AG10803 (cell line): ENCODE measurements at places on chromosomes 6 and 20.

GRCh38 chr6:150544793-150545192 lies 54.9 kb upstream of the PLEKHG1 start:
- no peak for DNase-seq

GRCh38 chr6:141561154-141561553 lies 571.6 kb upstream of the GJE1 start:
- DNase-seq, result no peak

- DNase-seq, result no peak
Observed at GRCh38 chr20:56217829-56218228, 30.7 kb upstream of the MC3R start.

- peak; percentile 56 for DNase-seq
Observed at GRCh38 chr20:15642676-15643075, 930.6 kb downstream of the KIF16B start.

GRCh38 chr20:15446373-15446772 lies 1109.0 kb upstream of the FLRT3 start:
- DNase-seq, result no peak

- peak; percentile 10 for DNase-seq
Observed at GRCh38 chr6:2542858-2543218, 207.9 kb downstream of the MYLK4 start.

DNA sequence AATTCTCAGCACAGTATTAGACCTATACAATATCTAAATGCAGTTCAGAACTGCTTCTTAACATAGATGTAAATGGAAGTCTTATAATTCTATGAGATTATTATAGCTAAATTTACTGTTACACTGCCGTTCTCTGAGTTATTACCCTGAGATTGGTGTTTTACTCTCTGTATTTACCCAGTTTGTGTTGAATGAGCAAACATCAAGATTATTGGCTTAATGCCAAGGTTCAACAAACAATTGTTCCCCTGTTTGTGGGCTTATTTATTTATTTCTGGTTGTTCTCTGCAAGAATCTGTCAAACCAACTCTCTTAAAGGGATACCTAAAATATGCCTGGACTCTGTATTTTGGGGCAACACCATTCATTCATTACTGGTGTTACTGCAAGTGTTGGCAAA lies 5.2 kb upstream of the STMND1 start:
- DNase-seq, result no peak

DNA sequence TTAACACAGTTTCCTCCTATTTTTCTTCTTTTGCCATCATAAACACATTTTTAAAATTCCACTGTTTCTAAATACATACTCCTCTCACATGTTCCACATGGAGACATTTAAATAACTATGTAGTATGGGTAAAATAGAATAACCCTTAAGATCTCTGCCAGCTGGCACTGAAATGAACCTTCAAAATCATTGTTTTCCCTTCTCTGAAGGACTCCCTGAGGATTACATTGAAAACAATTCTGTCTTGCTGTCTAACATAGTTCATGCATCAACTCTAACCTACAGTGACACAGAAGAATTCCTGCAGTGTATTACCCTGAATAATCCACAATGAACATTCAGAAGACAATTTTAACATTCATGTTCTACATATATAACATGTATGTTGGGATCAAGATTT lies 1361.8 kb upstream of the CITED2 start:
- DNase-seq, result peak; percentile 88

GRCh38 chr6:129544892-129545612 lies 164.9 kb downstream of the ARHGAP18 start:
- DNase-seq, result no peak

GRCh38 chr6:79302341-79302740 lies 67.9 kb upstream of the HMGN3 start:
- no peak for DNase-seq

GRCh38 chr6:36625158-36625919 lies 31.2 kb downstream of the SRSF3 start:
- DNase-seq, result peak; percentile 89

GRCh38 chr20:53865901-53866793 lies 204.2 kb downstream of the BCAS1 start:
- DNase-seq, result peak; percentile 77

GRCh38 chr20:49769048-49769581 lies 43.5 kb upstream of the SLC9A8 start:
- no peak for DNase-seq

GRCh38 chr20:35893942-35894341 lies 60.4 kb downstream of the SCAND1 start:
- no peak for DNase-seq

- DNase-seq, result no peak
Observed at GRCh38 chr20:38599410-38599882, 2.2 kb upstream of the ARHGAP40 start.

DNA sequence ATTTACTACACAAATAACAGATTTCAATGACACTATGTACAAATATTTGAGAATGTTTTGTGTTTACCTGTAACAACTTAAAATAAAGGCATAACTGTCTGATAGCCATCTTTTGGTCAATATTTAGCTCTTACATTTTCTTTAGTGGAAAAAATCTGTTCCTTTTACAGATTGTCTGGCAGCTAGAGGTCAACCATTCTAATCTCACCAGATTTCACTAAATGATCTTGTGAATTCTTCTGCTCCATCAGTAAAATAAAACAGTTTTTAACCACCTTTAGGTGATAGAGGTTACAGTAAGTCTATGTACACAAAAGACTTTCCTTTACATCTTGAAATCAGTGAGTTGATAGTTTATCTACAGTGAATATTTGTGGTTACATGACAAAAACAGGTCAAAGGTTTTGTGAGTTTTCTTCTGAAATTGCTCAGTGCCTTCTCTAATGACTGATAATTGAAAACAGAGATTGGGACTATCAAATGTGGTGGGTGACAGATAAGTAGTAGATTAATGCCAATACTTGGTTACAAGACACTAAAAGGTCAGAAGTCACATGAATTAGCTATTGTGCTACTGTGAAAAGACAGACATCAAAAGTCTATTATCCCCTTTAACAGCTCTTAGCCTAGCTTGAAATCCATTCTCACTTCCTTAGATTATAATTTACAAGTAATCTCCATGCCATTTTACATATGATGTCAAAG lies 47.4 kb downstream of the BMP5 start:
- no peak for DNase-seq

DNA sequence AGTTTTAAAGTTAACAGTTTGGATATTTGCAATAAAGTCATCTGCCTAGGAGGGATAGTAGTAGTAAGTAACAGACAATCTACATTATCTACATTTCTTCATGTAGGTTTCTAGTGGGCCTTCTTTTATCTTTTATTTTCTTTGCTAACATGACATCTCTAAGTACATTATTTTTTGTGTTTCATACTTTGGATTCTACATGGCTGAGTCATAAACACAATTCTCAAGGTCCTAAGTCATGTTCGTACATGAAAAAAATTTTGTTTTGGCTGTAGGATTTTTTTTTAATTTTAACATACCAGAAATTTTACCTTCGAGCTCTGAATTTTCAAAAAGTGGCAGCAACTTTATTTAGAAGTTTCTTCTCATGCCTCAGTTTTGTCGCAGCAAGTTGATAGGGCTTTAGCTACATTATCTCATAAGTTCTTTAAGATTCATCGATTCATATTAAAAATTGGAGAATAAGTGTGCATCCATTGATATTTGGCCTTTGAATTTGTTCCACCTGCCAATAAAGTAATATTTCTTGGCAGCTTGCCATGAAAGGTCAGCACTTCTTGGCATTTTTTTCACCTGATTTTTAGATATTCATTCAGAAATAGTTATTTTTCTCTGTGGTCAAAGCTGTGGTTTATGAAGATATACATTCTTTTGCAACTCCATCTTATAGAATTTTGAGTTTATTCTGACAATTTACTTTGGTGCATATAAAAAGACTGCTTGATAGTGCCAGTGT lies 146.2 kb downstream of the GRIK2 start:
- DNase-seq, result peak; percentile 71

DNA sequence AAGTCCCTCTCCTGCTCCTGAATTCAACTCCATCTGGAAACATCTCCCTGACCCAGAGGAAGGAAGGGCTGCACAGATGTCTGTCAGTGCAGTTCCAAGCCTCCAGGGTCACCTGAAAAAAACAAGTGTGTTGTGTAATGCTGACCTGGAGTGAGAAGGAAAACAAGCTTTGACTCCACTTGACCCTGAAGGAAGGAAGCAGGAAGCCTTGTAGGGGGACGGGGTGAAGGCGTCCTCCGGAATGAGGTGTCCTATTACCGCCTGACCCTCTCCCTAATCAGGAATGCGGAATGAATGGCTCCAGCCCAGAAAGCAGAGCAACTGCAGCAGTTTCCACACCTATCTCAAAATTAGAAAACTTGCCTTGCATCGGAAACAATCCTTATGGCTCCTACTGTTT lies 13.9 kb upstream of the ADGRF5 start:
- DNase-seq, result no peak

- DNase-seq, result no peak
Observed at GRCh38 chr6:169832247-169832948, 81.0 kb downstream of the ERMARD start.

GRCh38 chr20:34736106-34736735 lies 32.1 kb downstream of the TP53INP2 start:
- no peak for DNase-seq

DNA sequence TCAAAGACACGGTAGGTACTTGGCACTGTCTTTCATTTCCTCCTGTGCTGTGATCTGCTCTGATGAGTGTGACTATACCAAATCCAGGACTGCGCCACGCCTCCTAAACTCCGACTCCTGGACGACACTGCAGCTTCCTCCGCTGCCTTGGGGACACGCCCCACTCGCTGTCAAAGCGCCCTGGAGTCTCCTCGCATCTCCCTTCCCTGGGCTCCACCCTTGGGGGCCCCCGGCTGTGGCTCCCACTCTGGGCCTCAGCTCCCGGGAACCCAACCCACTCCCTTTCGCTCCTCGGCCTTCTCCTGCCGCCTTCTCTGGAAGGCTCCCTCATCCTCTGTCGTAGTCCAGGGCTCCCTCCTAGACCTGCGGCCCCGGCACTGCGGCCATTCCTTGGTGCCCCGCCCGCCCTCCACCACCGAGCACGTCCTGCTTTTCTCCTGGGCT lies 61.2 kb downstream of the RSPH3 start:
- DNase-seq, result peak; percentile 28

DNA sequence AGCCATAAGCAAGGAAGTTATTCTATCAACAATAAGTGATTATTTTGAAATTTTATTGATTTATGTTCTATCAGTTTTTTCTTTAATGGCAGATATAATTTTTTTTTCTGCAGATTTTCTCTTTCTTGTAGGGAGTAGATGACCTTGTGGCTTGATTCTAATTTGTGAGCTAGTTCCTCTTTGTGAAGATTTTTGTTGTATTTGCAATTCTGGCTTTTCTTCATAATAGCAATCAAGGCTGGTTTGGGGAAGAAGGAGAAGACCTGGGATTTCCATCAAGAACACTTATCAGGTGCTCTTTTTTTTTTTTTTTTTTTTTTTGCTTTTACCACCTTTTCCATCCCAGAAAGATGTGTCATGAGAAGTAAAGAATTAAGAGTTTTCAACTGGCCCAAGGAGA lies 324.2 kb upstream of the MAN1A1 start:
- DNase-seq, result no peak

DNA sequence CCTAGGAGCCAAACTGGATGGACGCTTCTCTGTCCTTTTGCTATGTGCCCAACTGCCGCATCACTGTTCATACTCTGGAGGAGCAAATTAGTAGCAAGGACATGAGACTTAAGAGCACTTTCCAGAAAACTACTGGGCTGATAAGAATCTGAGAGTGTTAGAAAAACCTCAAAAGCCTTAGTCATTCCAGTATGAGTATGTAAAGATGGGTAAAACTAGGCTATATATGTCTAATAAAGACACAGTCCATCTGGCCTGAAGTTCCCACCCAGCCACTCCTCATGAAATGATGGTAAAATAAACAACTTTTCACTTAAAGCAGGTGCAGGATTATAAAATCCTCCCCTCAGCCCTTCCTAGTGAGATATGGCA lies 30.6 kb downstream of the SHLD1 start:
- DNase-seq, result no peak

DNA sequence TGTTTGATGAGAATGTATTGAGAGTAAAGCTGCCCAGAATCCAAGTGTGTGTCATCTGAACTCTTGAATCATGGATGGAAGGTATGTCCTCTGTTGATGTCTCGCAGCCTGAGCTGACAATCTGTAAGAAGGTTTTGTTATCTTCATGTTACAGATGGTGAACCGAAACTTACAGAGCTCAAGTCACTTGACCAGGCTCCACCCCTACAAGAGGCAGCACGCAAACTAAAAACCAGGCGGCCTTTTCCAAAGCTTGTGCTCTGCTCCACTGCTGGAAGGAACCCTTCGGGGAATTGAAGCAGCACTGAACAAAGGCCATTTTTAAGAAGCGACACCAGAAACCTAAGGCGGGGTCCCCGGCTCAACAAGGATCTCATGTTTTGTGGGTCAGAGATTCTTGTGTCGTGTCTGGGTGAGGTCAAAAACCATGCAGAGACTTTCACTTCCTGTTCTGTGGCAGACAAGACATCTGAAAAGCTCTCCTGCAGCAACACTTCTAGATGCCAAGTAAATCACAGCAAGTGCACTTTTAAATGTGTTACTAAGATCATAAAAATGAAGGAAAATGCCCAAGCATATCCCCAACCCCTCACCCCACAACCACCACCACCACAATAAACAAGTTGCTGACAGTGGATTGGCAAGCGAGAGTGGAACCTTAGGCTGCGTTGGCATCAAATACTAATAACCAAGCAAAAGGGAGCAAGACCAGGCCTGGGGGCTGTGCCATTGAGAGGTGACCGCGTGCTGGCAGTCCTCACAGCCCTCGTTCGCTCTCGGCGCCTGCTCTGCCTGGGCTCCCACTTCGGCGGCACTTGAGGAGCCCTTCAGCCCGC lies 27.3 kb downstream of the NQO2 start:
- DNase-seq, result peak; percentile 4

GRCh38 chr6:20540683-20541082 lies 6.4 kb downstream of the CDKAL1 start:
- peak; percentile 7 for DNase-seq
